ENCODE measurements at places on chromosomes 2 and 18.
A peak's percentile ranks its signal among the peaks of the same experiment; 100 is the strongest.

DNA sequence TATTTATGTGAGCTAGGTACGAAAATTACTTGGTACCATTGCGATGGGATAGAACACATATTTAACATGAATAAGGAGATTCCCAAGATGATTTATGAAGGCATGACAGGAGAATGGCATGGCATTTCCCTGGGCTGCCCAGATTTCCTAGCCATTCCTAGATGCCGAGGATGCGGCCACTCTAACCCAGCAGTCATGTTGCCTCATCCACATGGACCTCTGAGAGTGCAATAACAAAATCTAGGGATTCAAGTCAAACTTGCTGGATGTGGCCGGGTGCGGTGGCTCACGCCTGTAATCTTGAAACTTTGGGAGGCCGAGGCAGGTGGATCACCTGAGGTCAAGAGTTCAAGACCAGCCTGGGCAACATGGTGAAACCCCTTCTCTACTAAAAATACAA lies 110.8 kb upstream of the ARL4C start:
- DNase-seq = no peak

GRCh38 chr2:174868878-174869277 lies 104.6 kb upstream of the CHRNA1 start:
- DNase-seq = no peak

GRCh38 chr2:180003073-180003472 lies 4.0 kb downstream of the CWC22 start:
- DNase-seq = no peak

GRCh38 chr2:133790711-133791110 lies 222.4 kb upstream of the NCKAP5 start:
- DNase-seq = peak; percentile 36

- DNase-seq = no peak
Measured at GRCh38 chr2:85468096-85468703, 49.7 kb downstream of the SH2D6 start.

DNA sequence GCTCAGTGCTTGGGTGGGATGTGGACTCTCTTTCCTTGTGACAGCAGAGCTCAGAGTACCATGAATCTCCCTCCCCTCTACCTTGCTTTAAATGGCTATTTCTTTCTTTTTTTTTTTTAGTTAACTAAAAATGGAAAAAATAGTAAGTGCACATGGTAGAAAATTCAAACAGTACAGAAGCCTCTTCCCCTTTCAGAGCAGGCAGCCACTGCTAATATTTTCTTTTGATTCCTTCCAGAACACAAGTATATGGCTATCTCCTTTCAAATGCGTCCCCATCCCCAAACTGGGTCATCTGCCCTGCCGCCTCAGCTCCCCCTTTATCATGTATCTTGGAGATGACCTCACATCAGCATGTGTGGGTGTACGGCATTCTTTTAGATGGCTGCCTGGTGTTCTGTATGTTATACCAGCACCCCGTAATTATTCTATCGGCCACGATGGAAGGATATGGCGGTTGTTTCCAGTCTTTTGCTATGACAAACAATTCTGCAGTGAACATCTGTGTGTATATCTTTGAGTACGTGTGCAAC lies 70.5 kb upstream of the DLX2 start:
- DNase-seq = no peak

DNA sequence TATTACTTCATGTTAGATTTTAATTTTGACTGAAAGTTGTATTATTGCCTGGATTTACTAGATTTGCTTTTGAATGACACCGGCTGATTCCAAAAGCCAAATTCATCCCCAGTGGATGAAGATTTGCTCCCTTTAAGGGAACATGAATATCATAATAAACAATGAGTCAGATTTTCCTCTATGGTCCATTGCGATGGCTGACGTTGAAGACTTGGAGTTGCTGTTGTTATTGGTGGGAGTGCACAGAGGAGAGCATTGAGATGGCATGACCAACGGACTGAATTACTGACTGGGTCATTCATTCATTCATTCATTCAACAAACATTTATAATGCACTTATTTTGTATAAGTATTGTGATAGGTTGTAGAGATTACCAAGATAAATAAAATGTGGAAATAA lies 33.4 kb upstream of the LYPD1 start:
- no peak for DNase-seq

DNA sequence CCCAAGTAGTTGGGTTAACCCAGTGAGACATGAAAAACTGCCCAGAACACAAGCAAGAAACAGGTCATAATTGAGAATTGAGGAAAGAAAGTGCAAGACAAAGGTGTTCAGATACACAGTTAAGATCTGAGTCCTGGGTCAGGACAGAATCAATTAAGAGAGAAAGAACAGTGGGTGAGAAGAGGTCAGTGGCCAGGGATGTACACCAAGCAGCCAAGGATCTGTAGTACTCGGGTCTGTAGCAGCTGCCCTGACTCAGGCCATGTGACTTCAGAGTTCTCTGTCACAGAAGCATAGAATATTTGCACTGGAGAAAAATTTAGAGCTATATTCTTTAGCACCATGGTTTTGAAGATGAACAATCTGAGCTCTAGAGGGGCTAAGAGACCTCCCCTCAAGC lies 141.6 kb downstream of the SLC8A1 start:
- DNase-seq = no peak

DNA sequence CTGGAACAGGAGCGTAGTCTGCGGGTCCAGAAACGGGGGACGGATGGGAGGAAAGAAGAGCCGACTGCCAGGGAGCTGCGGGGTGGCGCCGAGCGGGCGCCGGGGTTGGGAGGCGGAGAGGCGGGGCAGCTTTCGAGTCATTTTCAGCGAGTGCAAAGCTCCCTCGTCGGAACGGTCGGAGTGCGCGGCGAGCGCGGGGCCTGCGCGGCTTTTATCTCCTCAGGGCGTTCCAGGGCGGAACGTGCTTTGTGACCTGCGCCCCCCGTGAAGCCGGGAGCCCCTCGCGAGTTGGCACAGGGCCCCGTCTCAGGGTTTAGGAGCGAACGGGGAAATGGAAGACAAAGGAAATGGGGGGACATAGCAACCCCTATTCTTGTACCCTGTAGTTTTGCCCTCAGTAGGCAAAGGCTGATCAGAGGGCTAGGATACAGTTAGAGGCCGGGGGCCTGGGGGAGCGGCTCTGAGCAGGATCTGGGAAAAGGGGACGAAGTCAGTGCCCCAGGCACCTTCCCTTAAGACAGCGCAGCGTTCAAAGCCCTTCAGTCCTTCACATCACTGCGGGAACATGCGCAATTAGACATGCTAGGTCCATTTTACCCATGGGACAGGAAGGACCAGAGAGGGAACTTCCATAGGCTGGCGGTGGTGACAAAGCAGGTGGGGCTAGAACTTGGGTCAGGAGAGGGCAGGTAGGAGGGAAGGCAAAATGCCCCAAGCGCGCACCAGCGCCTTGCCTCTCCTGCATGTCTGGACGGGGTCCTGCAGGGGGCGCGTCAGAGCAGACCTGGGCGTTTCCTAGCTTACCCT lies 60.1 kb upstream of the IL1RL1 start:
- no peak for DNase-seq

DNA sequence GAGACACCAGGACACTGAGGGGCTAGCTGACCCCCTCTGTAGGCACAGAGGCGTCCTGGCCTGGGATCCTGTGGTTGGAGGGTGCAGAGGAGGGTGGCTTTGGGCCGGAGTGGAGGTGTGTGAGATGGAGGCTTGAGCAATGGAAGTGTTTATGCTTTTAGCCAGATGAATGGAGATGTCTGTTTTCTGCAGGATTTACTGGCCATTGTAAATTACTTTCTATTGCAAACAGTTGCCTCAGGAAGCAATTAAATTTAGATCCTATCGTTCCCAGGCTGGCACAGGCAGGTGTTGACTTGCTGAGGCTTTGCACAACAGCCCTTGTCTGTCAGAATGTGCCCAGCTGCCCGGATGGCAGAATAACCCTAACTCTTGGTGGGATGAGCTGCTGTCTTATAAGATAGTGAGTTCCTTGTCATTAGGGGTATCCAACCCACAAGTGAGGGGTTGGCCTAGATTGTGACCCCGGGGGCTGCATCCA lies 1.8 kb upstream of the ARID5A start:
- no peak for DNase-seq

- DNase-seq = peak; percentile 45
Measured at GRCh38 chr2:9984217-9984739, 32.8 kb downstream of the GRHL1 start.

DNA sequence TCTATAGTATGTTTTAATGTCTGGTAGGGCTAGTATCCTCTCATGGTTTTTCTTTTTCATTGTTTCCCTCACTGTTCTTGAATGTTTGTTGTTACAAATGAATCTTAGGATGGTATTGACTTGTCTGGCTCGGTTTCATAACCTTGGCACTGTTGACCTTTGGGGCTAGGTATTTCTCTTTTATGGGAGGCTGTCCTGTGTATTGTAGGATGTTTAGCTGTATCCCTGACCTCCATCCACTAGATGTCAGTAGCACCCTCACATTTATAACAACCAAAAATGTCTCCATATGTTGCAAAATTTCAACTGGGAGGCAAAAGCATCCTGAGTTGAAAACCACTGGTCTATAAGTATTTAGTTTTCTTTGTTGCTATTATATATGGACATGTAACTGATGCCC lies 7.0 kb upstream of the AOX1 start:
- DNase-seq = peak; percentile 33

GRCh38 chr2:198096965-198097364 lies 292.6 kb downstream of the PLCL1 start:
- DNase-seq = no peak

DNA sequence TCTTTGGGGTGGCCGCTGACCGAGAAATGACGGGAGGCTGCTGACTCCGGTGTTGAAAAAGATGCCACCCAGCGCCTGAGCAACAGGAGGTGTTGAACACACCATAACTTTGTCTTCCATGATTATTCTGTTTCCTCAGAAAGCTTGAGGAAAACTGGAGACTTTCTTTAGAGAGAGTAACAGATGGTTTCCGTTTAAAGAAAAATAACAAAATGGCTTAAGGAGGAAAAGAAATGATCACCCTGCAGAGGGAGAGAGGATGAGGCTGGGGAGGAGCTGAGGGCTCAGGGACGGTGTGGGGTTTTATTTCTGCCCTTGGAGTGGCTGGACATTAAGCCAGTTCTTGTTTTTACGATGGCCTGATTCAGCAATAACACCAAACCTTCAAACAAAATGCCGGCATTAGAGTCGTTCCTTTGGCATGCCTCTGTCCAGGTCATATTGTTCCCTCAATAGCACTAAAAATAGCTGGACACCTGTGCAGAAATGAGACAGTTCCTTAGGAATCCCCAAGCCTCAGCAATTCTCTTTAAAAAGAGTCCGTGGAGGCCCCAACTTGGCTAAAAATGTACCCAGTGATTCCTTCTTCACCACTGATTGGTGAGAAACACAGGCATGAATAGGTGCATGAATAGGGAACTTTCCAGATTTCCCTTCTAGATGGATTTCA lies 182.4 kb downstream of the ALPK2 start:
- DNase-seq = no peak

DNA sequence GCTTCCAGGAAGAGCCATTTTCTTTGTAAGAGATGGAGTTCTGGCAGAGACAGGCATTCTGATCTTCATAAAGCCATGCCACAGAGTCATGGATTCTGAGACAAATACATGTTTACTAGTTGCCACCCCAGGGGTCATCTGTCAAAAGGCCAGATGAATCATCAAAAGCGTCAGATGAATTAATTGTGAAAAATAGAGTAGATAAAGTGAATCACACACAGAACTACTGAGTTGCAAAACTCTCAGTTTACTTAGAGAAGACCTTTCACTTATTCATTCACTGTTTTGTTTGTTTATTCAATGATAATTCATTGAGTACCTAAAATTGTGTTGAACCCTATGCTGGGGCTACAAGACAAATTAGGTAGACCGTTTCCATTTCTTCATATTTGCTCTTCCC lies 157.7 kb upstream of the SERPINE2 start:
- no peak for DNase-seq

DNA sequence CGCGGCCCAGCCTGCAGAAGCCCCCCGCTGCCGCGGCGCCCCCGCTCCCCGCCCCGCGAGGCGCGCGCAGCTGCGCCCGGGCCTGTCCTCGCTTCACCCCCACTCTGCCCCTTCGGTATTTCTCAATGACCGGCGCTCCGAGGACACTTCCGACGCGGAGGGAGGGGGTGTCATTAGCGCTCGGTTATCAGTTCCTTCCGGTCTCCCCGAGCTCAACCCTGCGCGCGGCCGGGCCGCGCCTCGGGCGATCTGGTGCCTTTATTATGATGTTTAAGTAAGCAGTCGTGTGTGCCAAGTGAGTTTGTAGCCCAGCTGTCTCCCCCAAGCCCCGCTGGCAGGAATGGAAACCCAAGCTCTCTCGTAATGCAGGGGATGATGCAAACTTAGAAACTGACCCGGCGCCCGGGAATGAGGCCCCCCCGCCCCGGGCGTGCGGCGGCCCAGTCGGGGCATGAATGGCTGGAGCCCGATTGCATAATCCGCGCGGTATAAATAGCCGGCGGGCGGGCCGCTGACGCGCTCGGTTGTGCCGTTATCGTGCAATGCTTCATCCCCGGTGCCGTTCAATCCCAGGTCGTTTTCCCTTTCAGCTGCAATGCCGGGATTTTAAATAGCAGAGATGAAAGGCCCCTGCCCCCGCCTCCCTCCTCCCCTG lies 3.9 kb upstream of the SPRED2 start:
- DNase-seq = peak; percentile 95

- no peak for DNase-seq
Measured at GRCh38 chr18:33062834-33063364, 290.1 kb upstream of the KLHL14 start.

DNA sequence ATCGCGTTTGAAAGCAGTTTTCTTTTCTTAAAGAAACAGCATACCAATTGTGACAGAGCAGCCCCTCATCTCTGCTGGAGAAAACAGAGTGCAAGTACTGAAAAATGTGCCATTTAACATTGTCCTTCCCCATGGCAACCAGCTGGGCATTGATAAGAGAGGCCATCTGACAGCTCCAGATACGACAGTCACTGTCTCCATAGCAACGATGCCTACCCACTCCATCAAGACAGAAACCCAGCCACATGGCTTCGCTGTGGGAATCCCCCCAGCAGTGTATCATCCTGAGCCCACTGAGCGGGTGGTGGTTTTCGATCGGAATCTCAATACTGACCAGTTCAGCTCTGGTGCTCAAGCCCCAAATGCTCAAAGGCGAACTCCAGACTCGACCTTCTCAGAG lies 9.5 kb downstream of the GRHL1 start:
- no peak for DNase-seq

GRCh38 chr2:30514134-30514847 lies 67.2 kb downstream of the LCLAT1 start:
- peak; percentile 47 for DNase-seq

- peak; percentile 12 for DNase-seq
Measured at GRCh38 chr2:14418115-14418514, 214.4 kb upstream of the LRATD1 start.

DNA sequence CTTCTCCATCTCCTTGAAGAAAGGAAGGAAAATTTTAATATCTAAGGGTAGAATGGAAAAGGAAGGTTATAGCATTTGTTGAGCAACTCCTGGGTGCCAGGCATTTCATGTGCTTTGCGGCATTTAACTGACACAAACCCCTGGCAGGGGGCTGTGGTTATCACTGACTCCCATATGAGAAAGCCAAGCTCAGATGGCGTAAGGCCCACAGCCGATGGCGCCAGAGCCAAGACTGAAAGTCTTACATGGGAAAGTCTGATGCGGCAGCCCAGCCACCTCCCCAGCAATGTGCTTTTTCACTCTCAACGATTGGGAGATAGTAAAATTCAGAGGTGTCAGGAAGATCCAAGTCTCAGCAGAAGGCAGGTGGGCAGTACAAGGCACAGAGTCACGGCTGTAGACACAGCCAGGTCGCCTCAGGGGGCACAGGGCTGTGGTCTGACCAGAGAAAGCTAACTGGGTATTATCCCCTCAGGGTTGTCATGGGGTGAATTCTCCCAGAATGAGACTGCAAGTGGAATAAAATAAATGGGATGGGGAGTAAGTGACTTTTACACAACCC lies 324.2 kb upstream of the NCKAP5 start:
- DNase-seq = no peak

Measured in HFFc6 (cell line).